ENCODE measurements at places on chromosomes 1 and 21. TPM values are rescaled to one million over a fixed set of nuclear protein-coding genes. Genes with fewer than 3 reads are reported as not detected.

GRCh38 chr1:221753828-221754188 lies 11.9 kb upstream of the DUSP10 start:
- DNase-seq: no peak

DNA sequence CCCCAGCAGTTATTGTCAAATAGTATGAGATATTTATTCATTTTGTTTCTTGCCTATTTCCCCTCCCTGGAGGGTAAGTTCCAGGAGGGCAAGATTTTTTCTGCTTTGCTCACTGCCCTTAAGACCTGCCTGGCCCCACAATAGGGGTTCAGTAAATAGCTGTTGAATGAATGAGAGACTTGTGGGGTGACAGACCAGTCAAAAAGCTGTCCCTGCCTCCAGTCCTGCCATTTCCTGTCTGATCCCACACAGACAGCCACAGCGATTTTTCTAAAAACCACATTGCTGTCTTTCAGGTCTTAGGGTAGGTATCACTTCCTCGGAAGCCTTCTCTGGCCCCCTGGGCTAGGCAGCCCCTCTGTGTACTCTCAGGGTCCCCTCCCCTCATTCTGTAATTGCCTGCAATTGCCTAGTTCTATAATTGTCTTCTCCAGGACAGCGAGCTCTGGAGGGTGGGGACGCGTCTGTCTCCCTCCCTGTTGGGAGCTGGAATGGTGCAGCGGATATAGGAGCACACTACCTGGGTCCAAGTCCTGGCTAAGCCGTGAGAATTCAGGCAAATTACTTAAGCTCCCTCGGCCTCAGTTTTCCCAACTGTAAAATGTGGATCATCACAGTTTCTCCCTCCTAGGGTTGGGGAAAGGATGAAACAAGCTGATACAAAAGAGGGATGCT lies 1.8 kb upstream of the EXTL1 start:
- DNase-seq: no peak

DNA sequence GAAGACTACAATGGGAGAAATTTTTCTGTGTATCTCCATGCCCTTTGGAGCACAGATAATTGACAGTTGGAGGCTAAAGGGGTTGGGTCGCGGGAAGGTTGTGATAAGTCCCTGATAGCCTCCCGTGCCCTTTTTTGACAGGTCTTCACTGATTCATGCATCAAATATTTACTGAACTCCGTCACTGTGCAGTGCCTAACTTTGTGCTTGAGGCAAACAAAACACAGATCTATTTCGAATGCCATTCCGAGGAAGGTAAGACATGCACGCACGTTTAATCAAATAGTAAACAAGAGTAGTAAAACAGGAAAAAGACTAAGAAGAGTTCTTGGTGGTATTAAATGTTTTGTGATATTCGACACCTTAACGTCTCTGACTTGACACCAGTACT lies 494 bp upstream of the PIP5K1A start:
- DNase-seq: no peak

The MTX1 gene
- total RNA-seq: 22.9 TPM

The RXRG gene
- 2.8 TPM for total RNA-seq

The FAM72A gene
- 2.8 TPM for total RNA-seq

All from thoracic aorta (tissue), 2 donors.